ENCODE measurements at places on chromosomes 4 and X.

GRCh38 chrX:24335871-24336270, 22.0 kb upstream of the SUPT20HL2 start:
- DNase-seq = no peak

DNA sequence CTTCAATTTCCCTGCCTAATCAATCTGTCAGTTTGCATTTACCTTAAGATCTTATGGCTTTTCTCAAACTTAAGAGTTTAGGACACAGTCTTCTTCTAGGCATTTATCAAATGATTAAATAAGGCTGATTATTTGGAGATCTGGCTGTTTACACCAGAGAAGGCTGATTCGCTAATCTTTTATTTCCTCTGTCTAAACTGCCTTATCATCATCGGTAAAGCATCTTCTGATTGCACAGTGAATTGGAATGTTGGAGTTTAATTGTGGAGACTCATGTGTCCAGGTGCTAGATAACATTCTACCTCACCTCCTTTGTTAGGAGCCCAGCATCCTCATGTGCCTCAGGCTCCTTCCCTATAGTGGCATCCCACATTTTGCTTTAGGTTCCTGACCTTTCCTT, 100.3 kb upstream of the DDIT4L start:
- DNase-seq = no peak

DNA sequence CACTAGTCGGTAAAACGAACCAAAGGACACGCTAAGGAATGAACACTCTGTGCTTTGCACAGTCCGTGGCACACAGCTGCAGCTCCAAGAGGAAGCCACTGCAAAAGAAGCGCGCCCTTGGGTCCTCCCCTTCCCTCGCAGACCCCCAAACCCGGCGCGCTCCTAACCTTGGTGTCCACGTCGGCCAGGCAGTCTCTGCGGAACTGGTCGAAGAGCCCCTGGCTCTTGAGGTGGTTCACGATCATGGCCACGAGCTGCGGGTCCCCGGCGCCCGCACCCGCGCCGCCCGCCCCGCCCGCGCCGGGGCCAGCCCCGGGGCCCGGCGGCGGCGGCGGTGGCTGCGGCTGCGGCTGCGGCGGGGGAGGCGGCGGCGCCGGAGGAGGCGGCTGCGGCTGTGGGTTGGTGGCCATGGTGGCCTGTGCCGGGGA, 333 bp downstream of the BOD1L1 start:
- DNase-seq = no peak

DNA sequence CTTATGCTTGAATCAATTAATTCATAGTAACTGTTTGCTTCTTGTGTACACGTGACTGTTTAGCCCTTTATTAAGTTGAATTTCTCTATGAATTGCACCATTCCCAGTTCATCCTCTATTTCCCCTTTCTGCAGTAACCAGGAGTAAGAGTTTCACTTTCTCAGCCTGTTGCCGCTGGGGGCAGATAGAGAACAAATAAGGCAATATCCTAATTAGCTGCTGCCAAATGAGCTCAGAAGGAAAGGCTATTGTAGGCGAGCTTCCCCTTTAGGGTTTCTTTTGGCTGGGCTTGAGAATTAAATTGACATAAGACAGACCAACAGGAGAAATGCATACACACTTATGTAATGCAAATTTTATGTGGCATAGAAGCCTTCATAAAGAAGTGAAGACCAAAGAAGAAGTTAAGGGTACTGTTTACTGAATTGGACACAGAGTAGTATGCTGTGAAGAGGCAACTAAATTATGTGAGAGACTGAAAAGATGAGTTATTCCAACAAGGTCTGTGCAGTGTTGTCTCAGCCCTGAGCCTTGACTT, 1594.7 kb downstream of the TECRL start:
- no peak for DNase-seq

- DNase-seq = no peak
Measured at GRCh38 chrX:38474543-38474942, 86.8 kb upstream of the TSPAN7 start.

- no peak for DNase-seq
Measured at GRCh38 chr4:123383566-123383965, 13.0 kb upstream of the SPRY1 start.

- no peak for DNase-seq
Measured at GRCh38 chrX:33855251-33855650, 276.9 kb downstream of the FAM47A start.

DNA sequence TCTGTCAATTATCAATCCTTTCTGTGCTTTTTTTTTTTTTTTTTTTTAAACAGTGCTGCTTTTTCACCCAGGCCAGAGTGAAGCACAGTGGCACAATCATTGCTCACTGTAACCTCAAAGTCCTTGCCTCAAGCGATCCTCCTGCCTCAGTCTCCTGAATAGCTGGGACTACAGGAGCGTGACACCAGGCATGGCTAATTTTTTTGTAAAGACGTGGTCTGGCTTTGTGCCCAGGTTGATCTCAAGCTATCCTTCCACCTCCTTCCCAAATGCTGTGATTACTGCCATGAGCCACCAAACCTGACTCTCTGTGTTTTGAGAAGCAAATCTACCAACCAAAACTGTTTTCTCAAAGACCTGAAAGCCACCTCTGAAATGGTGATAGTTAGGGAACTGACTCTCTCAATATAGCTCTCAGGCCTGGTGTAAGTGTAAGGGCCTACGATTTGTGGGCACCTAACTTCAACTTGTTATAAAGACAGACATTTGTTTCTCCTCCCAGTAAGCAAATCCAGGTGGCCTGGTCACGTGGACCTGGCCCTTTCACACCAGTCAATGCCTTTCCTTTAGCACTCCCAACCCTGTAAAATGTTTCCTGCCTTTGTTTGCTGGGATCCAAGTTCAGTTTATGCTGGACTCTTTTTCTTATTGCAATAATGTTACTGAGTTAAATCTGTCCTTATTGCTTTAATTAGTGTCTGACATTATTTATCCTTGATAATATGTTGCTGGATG, 2015.9 kb downstream of the PCDH7 start:
- no peak for DNase-seq

DNA sequence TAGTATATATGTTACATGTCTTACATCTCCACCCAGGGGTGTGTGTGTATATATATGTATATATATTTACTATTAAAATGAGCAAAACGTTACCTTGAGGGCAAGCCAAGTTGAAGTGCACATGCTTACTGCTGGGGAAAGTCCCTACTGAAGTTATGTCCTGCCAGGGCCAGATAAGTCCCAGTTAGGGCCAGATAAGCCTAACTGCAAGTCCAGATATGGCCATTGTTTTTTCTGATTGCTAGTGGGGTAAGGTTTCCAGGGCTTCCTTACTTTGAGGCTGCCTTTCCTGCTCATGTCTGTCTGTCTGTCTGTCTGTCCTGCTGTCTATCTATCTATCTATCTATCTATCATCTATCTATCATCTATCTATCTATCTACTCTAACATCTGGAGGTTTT, 19.3 kb upstream of the ZNF81 start:
- DNase-seq = no peak

GRCh38 chr4:86243750-86244149, 116.1 kb downstream of the MAPK10 start:
- DNase-seq = no peak

DNA sequence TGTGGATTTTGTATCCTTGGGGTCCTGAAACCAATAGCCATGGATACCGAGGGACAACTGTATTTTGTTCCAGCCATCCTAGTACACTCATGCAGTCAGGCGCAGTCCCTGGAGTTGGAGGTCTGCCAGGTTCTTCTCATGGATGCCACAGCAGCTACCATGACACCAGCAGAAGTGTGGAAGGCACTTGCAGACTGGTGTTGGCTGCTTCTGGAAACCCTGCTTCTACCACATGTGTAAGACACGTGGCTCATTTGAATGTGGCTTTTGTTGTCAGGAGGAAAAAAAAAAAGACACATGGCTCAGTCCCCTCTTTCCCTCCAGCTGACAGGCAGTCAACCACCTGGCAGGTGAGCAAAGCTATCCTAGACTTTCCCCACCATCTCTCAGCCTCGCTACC, 19.4 kb downstream of the DRD5 start:
- no peak for DNase-seq

DNA sequence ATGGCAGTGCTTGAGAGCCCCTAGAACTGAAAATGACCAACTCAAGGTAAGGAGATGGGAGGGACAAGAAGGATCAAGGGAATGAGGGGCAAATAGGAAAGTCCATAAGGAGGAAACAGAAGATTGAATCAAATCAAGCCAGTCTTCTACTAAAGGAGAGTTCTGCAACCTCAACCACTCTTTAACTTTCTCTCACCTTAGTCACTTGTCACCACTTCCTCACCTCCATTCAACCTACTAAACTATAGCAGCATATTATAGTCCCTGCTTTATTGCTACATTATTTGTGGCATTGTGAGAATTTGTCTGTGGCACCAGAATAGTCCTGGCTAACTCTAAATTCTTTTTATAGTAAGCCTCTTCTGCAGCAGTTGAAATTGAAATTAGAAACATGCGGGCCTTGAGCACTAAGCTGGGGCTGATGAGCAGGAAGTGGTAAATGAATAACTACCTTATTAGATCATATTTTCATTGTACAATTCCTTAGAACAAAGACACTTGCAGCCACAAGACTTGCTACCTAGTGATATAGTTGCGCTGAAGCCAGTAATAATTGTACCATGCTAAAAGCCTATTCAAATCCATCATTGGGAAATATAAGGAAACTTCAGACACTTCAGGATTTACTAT, 336.9 kb downstream of the ZNF674 start:
- DNase-seq = no peak

GRCh38 chrX:7264399-7264798, 116.4 kb upstream of the PUDP start:
- DNase-seq = no peak

DNA sequence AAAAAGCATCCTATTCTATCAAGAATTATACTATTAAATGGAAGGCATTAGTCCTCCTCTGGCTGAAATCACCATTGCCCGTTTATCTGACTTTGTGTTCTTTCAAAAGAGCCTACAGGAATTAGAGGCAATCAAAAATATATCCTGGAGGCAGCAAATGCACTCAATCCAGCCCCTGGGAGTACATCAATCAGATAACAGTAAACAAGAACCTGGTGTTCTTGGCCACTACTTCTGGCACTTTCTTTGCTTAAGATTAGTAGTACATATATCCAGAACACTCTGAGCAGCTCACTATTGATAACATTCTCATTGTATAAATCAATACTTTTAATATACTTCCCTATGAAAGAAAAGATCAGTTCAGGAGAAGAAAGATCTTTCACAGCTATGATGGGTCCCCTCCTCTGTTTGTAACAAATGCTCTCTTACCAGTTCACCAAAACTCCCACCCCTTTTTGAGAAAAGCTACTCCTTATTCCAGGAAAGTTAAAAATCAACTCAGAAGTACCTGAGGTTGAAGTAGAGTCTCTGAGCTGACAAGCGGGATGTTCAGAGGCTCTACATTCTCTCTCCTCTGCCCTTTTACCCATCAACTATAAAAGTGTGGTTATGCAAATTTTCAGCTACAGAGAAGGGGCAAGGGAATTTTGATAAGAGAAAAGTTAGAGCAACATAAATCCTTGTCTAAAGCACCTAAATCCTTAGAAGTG, 176.0 kb downstream of the COX18 start:
- DNase-seq = no peak

DNA sequence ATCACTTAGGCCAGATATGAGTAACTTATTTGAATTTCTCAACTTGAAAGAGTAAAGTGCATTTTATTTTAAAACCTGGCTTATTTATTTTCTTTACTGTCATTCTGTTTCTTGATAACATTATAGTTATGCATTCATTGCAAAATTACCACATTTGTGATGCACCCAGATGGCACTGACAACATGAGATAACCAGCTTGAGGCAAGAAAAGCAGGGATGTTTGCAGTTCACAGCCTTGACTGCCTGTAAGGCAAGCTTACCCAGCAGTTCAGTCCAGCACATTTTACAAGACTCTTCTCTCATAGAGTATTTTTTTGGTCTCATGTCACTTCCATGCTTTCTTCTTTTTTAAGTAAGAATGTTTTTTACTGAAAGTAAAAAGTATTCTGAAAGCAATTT, 25.3 kb upstream of the EPGN start:
- no peak for DNase-seq

DNA sequence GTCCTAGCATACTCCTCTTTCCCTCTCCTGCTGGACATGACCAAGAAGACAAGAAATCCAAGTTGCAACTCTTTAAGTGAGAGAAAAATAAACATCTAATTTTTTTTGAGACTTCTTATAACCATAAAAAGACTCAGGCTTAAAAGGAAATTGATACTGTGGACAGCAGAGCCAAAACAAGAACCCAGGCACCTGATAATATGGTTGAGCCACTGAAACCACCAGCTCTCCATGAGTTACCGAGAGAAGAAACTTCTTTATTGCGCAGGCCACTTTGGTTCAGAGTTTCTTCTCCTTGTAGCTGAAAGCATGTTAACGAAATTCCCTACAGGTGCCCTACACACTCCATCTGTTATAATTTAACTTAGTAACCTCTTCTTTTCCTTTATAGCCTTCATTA, 11.3 kb upstream of the SPCS3 start:
- DNase-seq = no peak

DNA sequence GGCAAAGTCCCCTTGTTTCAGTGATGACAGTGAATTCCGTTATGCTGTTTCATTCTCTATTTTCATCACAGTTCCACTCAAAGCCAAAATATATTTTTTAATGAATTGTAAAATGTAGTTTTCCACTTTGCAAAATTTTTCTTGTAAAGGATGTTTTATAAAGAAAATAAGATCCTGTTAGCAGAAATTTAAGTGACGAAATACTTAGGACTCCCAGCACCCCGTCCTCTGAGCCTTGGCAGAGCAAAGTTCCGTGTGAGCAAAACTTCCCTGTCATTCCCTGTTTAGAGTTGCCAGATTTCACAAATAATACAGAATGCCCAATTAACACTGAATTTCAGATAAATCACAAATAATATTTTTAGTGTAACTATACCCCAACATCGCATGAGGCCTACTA, 81.0 kb upstream of the RBPJ start:
- no peak for DNase-seq

- DNase-seq = no peak
Measured at GRCh38 chr4:2934813-2935761, 28.1 kb downstream of the NOP14 start.

- DNase-seq = no peak
Measured at GRCh38 chrX:12910423-12911121, 4.2 kb downstream of the TLR8 start.

GRCh38 chr4:39324897-39325613, 41.1 kb downstream of the RFC1 start:
- DNase-seq = no peak

DNA sequence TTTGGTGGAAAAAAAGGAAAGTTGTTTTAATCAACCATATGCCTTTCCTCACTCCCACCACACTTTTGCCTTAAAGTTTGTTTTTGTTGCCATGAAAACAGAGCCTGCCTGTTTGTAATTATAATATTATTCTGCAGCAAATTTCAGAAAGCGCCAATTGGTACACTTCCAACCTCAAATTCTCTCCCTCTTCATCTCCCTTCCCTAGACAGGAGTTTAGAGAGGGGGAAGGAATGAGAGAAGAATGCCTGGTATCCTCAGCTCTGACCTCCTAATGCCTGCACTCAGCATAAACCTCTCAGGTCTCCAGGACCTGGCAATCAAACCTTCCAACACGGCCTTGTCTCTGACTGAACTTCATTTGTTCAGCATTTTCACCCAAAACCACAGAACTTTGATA, 138.4 kb upstream of the HCCS start:
- peak; percentile 17 for DNase-seq

GRCh38 chr4:33080275-33080674, 2360.1 kb downstream of the PCDH7 start:
- DNase-seq = no peak

GRCh38 chr4:78610546-78611214, 59.1 kb downstream of the ANXA3 start:
- no peak for DNase-seq

Measured in AG04449 (cell line).